Daoy (cell line): ENCODE measurements at places on chromosomes 7 and 10. TPM values are rescaled to one million over a fixed set of nuclear protein-coding genes. Genes with fewer than 3 reads are reported as not detected.

DNA sequence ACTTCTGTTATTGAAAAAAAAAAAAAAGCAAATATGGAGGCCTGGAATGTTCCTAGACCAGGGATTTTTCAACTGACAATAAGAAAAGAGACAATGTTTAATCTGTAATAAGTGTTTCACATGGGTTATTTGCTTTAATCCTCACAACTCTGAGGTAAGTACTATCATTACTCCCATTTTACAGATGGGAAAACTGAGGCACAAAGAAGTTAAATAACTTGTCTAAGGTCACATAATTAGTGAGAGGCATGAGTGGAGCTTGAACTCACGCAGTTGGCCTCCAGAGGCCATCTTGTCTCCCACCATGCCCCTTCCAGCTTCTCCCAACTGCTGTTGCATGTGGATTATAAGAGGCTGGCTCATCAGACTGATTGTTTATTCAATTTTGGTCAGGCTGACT lies 36.6 kb upstream of the CREB5 start:
- no peak for DNase-seq

DNA sequence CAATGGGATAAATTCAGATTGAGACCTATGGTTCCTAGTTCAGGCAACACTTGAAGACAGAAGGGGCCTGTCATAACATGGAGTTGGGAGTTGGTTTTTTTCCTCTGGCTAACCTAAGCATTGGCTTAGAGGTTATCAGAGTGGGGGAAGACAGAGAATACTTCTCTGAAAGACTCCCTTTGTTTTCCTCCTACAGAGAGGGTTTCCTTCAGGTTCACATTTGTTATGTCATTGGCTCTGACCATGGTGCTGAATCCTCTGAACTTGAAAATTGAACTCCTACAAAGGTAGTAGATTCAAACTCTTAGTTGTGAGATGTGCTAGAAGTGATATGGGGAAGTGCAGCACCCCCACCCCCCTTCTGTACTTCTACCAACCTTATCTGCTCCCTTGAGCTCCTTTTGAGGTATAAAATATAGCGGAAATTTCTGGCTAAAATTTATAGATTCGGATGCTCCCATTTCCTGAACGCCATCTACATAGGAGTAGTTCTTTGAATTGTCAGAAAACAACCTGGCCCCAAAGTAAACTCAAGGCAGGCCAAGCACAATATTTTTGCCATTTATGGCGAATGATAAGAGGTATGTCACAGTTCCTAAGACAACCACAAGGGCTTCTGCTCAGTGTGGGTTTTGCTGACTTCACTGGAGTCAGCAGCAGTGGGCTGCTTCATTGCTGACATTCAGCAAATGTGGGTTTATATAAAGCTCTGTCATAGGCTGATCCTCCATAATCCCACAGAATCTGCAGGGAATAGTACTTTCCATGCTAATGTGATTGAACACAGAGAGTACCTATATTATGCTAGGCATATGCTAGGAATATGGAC lies 131.6 kb upstream of the KLF14 start:
- DNase-seq: no peak

- DNase-seq: no peak
Observed at GRCh38 chr10:104013489-104013888, 46.5 kb downstream of the SLK start.

GRCh38 chr10:110010486-110011378 lies 2.9 kb downstream of the ADD3 start:
- peak; percentile 17 for DNase-seq

DNA sequence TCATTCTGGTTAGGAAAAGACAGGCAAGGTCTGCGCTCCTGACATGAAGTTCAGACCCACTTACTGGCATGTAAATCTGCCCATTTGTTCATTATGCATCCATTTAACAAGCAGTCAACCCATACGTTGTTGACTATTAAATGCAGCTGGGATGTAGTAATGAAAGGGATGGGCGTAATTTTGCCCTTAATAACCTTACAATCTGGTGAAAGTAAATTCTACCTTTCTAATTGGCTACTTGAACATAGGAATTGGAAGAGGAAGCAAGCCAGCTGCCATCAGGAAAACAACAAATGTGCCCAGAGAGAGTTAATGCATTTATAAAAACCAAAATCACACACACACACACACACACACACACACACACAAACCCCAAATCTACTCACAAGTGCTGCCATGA lies 170.2 kb upstream of the PITRM1 start:
- DNase-seq: no peak

DNA sequence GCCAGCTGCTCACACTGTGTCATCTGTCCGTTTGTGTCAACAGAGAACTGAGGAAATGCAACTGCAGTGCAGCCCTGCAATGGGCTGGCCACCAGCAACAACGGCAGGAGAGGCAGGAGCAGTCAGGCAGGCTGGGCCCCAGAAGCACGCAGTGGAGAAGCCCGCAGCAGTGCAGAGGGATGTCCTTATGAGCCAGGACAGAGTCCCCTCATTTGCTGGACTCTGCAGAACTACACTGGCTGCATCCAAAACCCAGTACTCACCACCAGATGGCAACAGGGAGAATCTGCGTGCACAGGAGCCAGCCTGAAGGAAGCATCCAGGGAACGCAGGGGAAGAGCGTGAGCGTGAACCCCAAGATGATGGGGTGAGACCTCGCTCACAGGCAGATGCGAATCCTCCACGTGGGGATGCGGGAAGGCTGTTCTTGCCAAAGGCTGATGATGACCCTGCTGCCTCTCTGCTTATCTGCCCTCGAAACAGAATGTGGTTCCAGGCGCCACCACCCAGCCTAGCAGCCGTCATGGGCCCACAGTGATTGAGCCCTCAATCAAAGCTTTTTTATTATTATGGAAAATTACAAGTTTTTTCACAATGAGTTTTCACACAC lies 232.1 kb downstream of the PTPRN2 start:
- DNase-seq: peak; percentile 53

- no peak for DNase-seq
Observed at GRCh38 chr7:2420216-2420933, 17.0 kb downstream of the CHST12 start.

DNA sequence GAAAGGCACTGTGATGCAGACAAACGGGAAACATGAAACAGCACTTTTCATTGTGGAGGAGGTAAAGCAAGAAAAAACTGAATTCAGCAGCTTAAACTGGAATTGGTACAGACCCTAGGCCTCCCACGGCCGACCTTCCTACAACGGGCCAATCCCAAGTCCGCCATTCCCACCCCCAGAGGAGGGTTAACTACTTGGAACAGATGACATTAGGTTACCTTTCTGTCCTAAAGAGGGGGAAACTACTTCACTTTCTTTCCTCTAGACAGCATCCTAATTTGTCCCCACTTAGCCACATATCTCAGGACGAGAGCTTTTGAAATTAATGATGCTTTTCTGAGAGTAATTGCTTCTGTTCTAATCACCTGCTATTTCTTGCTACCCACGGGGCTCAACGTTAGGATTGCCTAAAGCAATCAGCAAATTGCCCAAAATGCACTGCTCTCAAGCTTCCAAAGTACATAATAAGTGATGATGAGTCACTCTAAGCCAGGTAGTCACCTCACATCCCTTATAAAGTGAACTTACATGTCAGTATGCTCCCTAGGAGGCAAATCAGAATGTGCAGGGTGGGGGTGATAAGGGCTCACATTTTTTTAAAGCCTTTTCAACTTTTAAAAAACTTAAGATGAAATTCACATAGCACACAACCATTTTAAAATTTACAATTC lies 36.7 kb downstream of the LSM5 start:
- no peak for DNase-seq

GRCh38 chr10:133459454-133460207 lies 5.9 kb downstream of the SCART1 start:
- DNase-seq: no peak

DNA sequence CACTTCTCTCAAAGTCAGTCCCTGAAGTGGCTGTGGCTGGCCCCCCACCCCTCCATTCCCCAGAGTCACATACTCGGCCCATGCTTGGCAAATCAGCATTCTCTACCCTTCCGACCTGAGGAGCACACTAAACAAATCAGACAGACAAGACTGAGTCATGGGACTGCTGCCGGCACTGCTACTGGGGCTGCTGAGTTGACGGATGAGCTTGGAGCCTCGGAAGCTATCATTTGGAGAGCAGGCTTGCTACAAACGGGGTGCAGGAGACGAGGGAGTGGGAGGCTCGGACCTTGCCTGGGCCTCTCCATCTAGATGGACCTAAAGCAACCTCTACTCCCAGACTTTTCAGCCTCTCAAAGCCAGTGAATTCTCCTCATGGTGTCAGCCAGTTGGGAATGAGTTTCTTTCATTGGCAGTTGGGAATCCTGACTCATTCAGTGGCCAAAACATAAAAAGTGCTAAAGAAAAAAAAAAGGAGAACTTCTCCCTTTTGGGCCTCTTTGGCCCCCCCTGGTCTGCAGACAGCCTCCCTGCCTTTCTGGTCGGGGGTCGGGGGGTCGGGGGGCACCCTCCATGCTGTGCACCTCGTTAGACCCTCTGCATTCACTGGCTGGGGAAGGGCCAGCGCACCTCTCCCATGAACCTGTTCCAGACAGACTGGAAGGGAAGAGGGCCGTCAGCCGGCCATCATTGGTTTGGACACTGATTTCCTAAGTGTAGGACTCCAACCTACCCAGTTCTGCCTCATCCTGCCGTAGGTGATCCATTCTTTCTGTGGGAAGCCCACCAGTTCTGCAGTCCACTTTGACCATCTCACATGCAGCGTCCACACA lies 52.3 kb upstream of the COL13A1 start:
- peak; percentile 28 for DNase-seq

GRCh38 chr7:26784118-26784517 lies 80.3 kb downstream of the SKAP2 start:
- DNase-seq: no peak

GRCh38 chr10:114629824-114630730 lies 28.0 kb downstream of the ABLIM1 start:
- DNase-seq: no peak

Gene TAS2R41
- not detected in 2 replicates for total RNA-seq

Gene RAB18
- total RNA-seq: 33.7 and 44.8 TPM in 2 replicates
